ENCODE measurements at places on chromosomes 12 and 14. TPM values are rescaled to one million over a fixed set of nuclear protein-coding genes. Genes with fewer than 3 reads are reported as not detected.

DNA sequence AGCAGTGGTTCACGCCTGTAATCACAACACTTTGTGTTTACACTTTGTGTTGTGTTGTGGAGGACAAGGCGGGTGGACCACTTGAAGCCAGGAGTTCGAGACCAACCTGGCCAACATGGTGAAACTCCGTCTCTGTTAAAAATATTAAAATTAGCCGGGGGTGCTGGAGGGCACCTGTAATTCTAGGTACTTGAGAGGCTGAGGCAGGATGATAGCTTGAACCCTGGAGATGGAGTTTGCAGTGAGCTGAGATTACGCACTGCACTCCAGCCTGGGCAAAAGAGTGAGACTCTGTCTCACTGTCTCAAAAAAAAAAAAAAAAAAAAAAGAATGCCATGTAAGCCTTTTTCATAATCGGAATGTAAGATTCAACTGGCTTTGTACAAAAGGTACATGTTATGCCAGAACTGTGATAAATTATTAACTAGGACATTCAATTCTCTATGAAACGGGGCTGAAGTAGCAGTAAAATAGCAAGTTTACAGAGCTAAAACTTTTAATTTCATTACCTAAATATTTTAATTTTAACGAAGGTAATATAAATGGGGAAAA, 13.9 kb upstream of the PITPNM2 start:
- no peak for DNase-seq

The B3GNT4 gene
- 0.54 TPM for polyA plus RNA-seq

- DNase-seq: no peak
Measured at GRCh38 chr14:70871863-70872677, 35.2 kb upstream of the PCNX1 start.

The ADIPOR2 gene
- 4.2 TPM for polyA plus RNA-seq

GRCh38 chr12:6426882-6427671, 17.7 kb upstream of the CD27 start:
- peak; percentile 89 for DNase-seq

DNA sequence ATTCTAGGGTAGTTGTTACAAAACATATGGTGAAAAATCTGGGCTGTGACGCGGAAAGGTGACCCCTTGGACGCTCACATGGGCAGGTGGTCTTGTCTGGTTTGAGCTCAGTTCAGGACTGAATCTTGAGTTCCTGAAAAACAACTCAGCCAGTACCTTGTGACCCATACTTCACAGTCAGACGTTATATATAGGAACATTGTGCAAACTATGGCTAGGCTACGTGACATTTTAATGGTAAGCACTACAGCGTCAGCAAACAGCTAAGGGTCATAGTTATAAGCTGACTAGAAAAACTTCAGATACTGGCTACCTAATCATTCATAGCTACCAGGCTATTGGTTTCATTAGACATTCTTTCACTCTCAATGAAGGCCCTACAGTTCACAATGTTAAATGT, 14.8 kb upstream of the EDDM3A start:
- no peak for DNase-seq

DNA sequence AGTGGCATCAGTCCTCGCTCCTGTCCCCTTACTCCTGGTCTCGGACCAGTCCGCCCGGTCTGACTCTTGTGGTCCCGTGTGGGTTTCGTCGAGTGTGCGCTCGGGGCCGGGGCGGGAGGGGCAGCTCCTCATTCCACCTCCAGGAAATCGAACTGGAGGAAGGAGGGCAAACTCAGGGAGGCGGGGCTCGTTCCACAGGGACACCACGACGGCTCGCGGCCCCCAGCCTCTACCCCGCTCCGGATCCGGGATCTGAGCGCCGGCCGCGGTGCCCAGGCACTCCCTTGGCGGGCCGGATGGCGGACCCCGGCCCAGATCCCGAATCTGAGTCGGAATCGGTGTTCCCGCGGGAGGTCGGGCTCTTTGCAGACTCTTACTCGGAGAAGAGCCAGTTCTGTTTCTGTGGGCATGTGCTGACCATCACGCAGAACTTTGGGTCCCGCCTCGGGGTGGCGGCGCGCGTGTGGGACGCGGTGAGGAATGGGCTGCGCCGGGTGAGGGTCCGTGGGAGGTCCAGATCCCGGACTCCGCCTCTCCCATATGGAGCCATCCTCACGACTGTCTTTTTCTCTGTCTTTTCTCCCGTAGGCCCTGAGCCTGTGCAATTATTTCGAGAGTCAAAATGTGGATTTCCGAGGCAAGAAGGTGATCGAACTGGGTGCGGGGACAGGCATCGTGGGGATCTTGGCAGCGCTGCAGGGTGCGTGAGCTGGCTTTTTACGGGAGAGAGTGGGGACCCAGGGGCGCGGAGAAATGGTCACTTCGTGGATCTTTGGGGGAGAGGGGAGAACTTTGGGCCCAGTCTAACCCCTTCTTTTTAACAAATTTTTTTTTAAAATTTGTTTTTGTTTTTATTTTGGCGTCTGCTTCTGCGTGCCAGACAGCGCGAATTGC, at the start of gene EEF1AKMT3:
TSS of gene EEF1AKMT3 (plus strand) at position 186 of the 894 bp plus-strand sequence. CDS start at position 297, 111 bp downstream.
- no peak for DNase-seq

The KLRK1 gene
- 42.3 TPM for polyA plus RNA-seq

The USP44 gene
- polyA plus RNA-seq: 8.6 TPM

The SERPINA3 gene
- polyA plus RNA-seq: not detected

DNA sequence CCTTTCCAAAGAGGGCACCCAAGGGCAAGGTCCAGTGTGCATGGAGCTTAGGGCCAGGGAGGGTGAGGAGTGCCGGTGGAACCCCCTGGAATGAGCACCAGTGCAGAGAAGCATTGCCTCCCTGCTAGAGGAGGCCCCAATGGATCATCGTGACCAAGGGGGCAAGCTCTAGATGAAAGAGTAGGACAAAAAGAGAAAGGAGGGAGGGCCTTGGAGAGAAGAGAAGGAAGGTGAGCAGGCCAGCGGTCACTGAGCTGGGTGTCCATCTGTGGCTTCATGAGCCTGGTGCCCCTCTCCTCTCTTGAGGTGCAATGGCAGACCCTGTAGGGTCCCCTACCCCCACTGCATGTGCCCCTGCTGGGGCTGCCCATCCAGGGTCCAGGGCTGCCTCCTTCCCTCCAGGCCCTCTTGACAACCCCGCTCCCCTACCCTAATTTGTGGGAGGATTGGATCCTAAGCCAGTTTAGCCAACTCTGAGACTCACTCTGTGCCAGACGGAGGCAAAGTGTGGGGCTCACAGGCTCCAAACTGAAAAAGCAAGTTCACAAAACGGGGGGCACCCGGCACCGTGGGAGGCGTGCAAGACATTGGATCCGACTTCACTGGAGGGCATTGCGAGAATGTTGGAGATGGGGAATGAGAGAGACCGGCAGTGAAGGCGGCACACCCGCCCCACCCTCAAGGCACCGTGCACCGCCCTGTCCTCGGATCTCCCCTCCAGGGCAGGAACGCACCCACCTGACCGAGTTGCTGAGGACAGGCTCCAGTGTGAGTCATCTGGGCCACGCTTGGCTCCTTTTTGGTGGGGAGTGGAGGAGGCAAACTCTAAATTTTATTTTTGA, 207.5 kb downstream of the KIF26A start:
- no peak for DNase-seq

The PPP1R1A gene
- polyA plus RNA-seq: not detected

The CMA1 gene
- not detected for polyA plus RNA-seq

DNA sequence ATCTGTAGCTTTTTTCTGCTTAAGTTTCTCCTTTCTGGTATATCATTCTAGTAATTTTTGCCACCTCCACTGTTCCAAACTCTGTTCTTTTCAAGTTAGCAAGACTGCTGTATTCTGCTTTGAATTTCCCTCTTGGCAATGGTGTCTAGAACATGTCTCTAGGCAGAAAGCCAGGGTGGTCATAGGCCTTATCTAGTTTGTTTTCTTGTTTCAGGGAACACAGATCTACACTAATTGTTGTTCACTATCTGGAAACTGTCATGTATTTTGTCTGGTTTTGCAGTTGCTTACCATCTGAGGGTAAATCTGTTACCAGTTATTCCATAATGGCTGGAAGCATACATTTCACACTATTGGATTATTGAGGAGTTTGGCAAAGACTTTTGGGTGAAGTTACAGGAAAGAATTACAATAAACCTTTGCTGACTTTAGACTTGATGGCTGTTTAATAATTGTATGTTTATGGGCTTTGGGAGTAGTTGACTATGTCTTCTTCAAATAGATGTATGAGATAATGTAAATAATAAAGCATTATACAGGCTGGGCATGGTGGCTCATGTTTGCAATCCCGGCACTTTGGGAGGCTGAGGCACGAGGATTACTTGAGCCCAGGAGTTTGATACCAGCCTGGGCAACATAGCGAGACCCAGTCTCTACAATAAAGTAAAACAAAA, 41.4 kb downstream of the FUT8 start:
- no peak for DNase-seq
